SJCRH30 (cell line): ENCODE measurements at places on chromosomes 4 and X.

GRCh38 chr4:147201016-147201415 lies 255.4 kb upstream of the TTC29 start:
- no peak for DNase-seq

DNA sequence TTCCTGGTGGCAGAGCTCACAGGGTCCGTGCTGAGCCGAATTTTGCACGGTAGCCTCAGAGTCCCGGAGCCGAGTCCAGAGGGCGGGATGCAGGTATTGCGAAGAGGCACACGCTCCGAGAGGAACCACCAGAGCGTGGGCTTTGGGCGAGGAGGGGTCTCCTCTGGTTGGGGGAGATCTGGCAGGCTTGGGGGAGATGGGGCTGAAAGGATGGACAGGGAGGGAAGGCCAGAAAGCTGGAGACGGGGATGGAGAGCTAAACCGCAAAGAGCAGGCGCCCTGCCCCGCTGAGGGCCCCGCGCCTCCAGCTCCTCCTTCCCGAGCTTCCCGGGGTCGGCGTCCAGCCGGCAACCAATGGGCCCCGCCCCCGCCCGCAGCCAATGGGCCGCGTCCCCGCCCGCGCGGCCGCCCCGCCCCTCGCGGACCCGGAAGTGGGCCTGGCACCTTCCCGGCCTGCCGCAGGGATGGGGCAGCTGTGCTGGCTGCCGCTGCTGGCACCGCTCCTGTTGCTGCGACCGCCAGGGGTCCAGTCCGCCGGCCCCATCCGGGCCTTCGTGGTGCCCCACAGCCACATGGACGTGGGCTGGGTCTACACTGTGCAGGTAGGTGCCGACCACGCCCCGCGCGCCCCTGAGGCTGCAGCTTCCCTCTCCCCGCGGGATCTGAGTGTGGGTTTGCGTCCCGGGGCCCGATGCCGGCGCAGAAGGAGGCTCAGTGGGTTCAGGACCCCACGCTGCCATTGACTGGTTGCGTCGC lies at the start of gene MAN2B2:
Gene MAN2B2 (plus strand): TSS at position 443 of the 756 bp plus-strand sequence. CDS start 22 bp downstream, at position 465.
- DNase-seq: peak; percentile 90

DNA sequence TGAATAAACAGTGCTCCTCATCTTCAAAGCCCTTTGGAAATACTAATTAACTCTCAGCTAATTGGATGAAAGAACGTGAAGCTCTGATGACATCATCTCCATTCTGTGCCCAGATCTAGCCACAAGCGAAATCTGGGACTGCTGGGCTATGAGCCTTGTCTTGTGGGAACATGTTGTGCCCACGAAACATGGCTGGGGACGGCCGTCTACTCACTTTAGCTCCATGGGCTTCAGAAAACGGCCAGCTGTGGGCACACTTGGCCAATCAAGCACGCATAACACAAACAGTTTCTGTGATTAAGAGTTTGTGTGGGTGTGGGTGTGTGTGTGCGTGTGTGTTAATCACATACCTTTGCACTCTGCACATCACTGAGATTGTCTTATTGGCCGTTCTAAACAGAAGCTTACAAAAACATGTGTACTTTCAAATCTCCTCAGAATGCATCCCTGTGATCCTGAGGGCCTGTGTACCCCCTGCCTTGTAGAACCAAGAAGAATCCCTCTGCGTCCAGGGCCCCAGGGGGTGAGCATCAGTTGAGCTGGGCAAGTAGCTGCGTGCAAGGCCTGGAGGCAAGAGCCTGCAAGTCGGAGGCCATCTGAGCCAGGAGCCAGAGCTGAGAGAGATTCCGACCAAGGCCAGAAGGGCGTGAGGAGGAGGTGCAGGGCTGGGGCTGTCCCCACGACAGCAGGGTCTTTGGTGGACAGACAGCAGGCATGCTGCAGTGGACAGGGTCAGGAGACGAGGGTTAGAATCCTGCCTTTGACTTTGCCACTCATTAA lies 18.7 kb upstream of the ZNF185 start:
- DNase-seq: no peak

GRCh38 chr4:176303938-176304337 lies 15.8 kb upstream of the SPCS3 start:
- DNase-seq: no peak

DNA sequence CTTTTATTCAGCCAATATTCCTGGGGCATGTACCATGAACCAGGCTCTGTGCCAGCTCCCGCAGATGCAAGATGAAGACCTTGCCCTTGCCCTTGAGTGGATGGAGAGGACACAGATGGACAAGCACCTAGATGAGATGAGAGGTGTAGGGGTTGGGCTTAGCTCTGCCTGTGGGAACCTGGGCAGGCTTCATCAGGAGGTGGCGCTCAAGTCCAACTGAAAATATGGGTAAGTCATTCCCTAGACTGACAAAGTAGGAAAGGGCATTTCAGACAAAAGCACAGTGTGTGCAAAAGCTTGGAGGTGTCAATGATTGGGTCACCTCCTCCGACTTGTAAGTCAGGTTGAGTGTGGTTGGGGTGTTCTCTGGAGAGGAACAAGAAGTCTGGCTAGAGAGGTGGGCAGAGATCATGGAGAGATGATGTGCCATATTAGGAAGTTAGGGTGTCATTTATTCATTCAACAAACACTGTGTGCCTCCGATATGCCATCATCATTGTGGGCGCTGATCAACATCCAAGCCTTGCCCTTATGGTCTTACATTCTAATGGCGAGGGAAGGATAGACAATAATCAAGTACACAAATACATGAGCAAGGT lies 64.6 kb downstream of the ANAPC4 start:
- peak; percentile 74 for DNase-seq

- DNase-seq: no peak
These were observed 133.6 kb downstream of the CPE start for GRCh38 chr4:165512424-165512823.

DNA sequence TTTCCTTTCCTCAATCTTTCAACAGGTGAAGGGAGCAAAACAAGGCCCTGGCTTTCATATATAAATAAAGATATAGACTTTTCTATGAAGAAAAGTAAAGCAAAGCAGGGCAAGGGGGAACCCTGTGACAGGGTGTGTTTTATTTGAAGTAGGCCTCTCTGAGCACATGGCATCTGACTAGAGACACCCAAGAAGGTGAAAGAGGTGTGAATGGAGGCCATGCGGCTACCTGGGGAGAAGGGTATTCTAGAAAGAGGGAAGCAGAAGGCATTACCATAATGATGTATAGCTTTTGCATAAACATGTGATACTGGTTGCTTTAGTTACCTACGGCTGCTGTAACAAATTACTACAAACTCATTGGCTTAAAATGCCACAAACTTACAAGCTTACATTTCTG lies 75.8 kb downstream of the DHX15 start:
- DNase-seq: no peak

DNA sequence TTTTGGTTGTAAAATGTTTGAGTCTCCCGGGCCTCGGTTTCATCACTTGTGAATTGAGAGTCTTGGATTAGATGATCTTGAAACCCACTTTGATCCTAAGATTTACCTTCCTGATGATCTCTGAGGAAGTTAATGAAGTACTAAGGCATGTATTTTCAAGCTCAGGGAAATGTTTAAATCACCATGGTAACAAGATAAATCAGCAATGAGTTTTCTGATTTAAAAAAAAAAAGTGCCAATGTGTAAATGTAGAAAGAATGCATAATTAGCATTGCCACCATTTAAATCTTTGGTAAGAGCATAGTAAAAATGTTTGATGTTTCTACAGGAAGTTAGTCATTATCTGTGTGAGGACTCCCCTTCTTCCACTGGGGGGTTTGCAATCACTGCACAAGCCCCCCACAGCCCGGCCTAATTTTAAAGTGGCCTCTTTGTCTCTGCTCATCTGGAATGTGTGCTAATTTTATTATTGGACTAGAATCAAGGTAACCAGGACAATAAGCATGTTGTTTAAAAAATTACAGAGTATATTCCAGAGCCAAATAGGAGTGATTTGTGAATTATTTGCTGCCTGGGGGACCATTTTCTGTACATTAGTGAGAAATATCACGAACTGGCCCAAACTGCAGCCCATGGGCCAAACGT lies 93.6 kb downstream of the SLC34A2 start:
- no peak for DNase-seq

GRCh38 chr4:83065266-83065665 lies 30.3 kb downstream of the COPS4 start:
- no peak for DNase-seq

DNA sequence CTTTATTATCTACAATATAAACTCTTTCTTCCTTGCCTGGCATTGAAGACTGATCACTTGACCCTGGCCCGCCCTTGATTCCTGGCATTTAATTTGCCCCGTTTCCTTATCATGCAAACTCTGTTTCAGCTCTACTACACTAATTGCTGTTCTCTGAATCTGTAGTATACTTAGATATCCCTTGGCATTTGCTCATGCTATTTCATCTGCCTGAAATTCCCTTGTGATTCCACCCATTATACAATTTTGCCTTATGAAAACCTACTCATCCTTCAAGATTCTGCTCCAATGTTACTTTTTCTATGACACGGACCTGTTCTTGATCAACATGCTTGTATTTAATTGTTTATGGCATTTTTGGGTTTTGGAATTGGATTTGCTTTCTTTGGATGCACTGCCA lies 459.9 kb upstream of the AMOT start:
- no peak for DNase-seq

GRCh38 chr4:15652841-15653240 lies 2.3 kb downstream of the FBXL5 start:
- no peak for DNase-seq

- DNase-seq: no peak
These were observed at the start of gene BTC for GRCh38 chr4:74794382-74795010. BTC (minus strand) TSS chr4:74794523; CDS start chr4:74794325, 198 bp downstream.

DNA sequence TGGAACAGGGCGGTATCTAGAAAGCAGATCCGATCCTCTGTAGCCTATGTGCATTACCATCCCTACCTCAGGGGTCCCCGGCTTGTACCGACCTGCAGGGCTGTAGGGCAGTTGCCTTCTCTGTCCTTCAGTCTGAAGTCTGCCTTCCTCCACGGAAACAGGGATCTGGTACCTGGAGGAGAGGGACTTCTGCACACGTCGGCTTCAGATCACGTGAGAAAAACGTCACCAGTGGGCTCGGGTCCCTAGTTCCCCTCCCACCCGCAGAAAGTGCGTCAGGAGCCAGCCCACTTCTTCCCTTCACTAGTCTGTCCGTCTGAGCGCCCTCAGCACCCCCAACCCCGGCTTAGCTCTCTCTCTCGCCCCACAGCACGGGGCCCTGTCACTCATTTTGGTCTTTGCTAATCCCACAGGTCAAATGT lies at the start of gene TCEAL5:
Gene TCEAL5 (minus strand): TSS at position 170 of the 422 bp plus-strand sequence. CDS start 2,187 bp downstream, outside the sequence.
- DNase-seq: no peak

DNA sequence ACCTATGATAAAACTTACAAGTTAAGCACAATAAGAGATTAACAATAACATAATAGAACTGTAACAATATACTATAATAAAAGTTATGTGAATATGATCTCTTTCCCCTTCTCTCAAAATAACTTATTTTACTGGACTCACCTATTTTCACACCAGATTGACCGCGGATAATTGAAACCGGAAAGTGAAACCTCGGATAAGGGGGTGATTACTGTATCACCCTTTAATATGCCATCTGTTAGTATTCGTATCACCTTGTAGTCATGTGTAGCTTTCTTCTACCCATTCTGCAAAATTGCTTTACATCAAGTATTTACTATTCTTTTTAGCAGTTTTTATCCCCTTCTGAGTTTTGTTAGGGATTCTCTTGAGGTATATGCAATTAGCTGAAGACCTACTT lies 1.8 kb downstream of the SPCS3 start:
- DNase-seq: no peak

GRCh38 chr4:5526080-5526846 lies 182.1 kb downstream of the EVC2 start:
- peak; percentile 75 for DNase-seq

- no peak for DNase-seq
These were observed 17.5 kb downstream of the RAB39B start for GRCh38 chrX:155246748-155247147.

DNA sequence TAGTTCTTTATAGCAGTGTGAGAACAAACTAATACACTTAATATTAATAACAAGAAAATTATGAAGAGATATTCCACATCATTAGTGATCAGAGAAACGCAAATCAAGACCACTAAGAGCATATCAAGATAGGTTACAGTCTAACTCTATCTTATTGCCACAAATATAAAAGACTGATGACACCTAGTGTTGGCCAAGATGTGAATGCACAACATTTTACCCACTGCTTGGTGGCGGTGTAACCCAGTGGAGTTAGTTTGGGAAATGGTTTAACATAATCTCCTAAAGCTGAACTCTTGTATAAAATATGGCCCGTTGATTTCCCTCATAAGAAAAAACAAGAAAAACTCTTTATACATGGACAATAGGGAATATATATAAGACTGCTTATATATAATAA lies 92.4 kb downstream of the SLITRK2 start:
- DNase-seq: no peak

DNA sequence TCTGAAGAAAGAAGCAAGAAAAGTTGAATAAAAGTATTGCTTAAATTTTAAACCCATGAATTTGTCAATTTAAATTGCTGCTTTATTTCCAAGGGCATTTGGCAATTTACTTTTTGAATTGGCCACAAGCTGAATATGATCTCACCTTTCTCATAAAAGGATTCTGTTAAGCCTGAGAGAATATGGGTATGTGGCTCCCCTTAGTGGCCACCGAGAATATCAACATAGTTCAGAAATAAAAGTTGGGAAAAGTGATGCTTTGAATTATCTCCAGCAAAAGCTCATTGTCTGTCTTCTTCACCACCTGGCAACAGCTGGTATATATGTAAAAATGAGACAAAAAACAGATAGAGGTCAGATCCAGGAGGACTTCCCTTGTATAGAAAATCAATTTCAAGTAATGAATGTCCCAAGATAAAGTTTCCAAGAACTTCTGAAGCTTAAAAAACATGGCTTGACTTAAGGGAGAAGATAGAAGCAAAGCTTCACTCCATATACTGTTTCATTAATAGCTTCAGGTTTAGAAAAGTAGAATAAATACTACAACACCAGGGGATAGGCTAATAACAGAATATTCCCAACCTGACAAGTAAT lies 290.7 kb upstream of the FAM241A start:
- peak; percentile 67 for DNase-seq

GRCh38 chr4:81600520-81601357 lies 129.0 kb upstream of the RASGEF1B start:
- DNase-seq: peak; percentile 30

DNA sequence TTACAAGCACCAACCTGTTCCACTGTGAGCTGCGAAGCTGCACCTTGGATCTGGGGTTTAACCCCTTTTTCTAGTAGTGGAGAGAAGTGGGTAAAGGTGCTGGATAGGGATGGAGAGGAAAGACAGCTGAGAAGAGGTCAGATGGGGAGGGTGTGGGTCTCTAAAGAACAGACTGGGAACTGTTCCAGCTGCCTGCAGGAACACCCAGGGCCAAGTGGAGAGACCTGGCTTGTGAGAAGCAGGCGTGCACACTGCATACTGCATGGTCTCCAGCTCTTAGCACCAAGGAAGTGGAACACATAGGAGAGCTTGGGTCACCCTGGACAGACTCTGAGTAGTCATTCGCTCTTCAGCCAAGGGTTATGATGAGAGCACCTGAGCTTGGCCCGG lies 16.1 kb downstream of the BCOR start:
- no peak for DNase-seq

- no peak for DNase-seq
These were observed 912.6 kb upstream of the LCORL start for GRCh38 chr4:18934197-18934596.

- DNase-seq: no peak
These were observed 37.0 kb upstream of the OTUD4 start for GRCh38 chr4:145217349-145217748.
